ENCODE measurements at places on chromosomes 5 and 9.

DNA sequence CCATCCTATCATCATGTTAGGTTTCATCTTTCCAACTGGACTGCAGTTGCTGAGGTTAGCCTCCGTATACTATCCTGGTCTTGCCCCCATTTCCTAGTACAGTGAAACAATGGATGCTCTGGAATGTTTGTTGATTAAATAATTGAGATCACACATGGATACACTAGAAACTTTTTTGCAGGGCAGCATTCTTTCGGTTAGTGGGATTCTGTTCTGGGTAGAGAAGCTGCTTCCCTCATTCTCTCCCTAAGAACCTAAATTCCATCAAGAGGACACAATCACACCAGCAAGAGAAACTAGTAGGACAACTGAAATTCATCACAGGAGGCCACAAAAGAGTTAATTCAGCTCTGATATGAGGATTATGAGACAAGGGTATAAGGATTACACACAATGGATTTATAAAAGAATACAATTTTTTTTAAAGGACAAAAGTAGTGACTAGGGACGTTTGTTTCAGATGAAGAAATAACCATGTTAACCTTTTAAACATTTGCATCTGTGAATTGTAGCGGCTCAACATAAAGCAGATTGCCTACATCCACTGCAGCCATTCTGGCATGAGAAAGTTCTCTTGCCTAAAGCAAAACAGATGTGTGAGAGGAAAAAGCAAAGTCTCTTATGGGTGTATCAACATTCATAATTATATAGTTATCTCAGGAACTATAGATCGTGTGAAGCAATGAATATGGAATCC lies 162.7 kb upstream of the LHFPL2 start:
- no peak for DNase-seq

GRCh38 chr5:109678447-109678846 lies 11.3 kb upstream of the MAN2A1 start:
- DNase-seq: no peak

GRCh38 chr9:71764463-71764862 lies 3.9 kb downstream of the CEMIP2 start:
- no peak for DNase-seq

- no peak for DNase-seq
Observed at GRCh38 chr5:132227235-132227484, 493 bp downstream of the P4HA2 start.

GRCh38 chr9:120971938-120972337 lies 45.3 kb upstream of the TRAF1 start:
- DNase-seq: no peak

GRCh38 chr5:34891981-34892380 lies 23.3 kb downstream of the RAD1 start:
- DNase-seq: no peak

DNA sequence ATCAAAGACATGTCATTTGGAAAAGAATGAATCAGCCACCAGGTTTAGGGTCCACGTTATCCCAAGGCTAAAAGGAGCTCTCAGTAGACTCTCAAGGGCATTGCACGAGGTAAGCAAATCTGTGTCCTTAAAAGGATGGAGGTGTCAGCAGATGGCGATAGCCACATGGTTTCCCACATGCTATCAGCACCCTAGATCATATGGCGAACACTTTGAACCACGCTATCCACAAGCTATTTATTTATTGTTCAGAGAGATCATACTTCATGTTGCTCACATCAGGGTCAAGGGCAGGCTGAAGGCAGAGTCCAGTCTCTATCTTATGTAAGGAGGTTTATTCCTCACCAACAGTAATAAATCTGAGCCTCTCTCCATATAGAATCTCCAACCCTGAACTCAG lies 43.7 kb downstream of the CDH6 start:
- no peak for DNase-seq

- no peak for DNase-seq
Observed at GRCh38 chr5:10655972-10656830, 92.3 kb downstream of the ANKRD33B start.
